ENCODE measurements at places on chromosomes 11 and 22. TPM values are rescaled to one million over a fixed set of nuclear protein-coding genes. Genes with fewer than 3 reads are reported as not detected.

SMC1B gene
- 0.14 TPM for polyA plus RNA-seq

GRCh38 chr11:94030059-94030458, 8.9 kb downstream of the HEPHL1 start:
- H3K27ac ChIP-seq: no peak overlapping the region
- H3K4me1 ChIP-seq: no peaks in the 10 kb centered on the region
- H3K36me3 ChIP-seq: no peaks in the 10 kb centered on the region
- no peak overlapping the region for H3K4me3 ChIP-seq
- no peaks in the 10 kb centered on the region for H3K27me3 ChIP-seq

- no peak for DNase-seq
- H3K4me3 ChIP-seq: no peak overlapping the region
- no peaks in the 10 kb centered on the region for H3K36me3 ChIP-seq
- H3K27ac ChIP-seq: no peak overlapping the region
These were observed 2.9 kb upstream of the FZD4 start for GRCh38 chr11:86957976-86958646.

GRCh38 chr11:94623120-94623735, 56.1 kb downstream of the PIWIL4 start:
- H3K4me3 ChIP-seq: no peak overlapping the region
- no peak overlapping the region for H3K27ac ChIP-seq
- H3K27me3 ChIP-seq: no peaks in the 10 kb centered on the region
- no peaks in the 10 kb centered on the region for H3K36me3 ChIP-seq

SLC15A3 gene
- 35.5 TPM for polyA plus RNA-seq

DNA sequence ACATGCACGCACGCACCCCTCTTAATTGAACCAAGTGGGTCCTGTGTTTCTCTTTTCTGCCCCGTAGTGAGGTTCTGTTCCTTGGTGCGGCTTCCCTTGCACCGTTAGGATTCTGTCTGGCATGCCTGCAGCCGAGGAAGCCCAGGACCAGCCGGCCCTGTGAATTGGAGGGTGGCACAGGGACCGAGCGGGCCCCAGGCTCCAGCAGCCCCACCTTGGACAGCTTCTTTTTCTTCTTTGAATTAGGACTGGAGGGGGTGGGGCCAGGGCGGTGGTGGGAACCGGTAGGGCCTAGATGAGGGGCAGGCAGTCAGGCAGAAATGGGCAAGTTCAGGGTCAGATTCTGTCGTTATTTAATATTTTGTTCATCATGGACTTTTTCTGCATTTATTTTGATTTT, 94.7 kb downstream of the MPPED1 start:
- H3K36me3 ChIP-seq: peaks cover 13% of the 10 kb centered on the region
- no peak overlapping the region for H3K27ac ChIP-seq
- no peak for DNase-seq
- no peak overlapping the region for H3K4me3 ChIP-seq
- H3K4me1 ChIP-seq: peaks cover 10% of the 10 kb centered on the region

DNA sequence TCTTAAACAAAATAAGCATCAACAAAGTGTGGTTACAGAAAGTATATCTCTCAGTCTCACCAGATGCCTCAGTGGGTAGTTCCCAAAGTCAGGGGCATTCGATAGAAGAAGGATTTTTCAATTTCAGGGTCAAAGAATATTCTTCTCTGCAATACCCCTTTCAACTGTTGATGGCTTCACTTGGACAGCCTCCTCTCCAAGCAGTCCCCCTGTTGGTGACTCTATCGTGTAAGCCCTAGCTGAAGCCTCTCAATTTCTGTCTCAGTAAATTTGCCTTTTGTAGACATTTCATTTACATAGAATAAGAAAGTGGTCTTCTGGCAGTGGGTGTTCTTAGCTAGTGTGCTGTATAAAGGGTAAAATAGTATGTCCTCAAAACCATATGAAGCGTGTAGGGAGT, 11.3 kb upstream of the CCDC83 start:
- no peak for DNase-seq
- H3K27ac ChIP-seq: no peak overlapping the region
- H3K27me3 ChIP-seq: no peaks in the 10 kb centered on the region

SLC22A8 gene
- 0.46 TPM for polyA plus RNA-seq

OR9G1 gene
- polyA plus RNA-seq: not detected

- H3K27ac ChIP-seq: no peak overlapping the region
- peaks cover 24% of the 10 kb centered on the region for H3K36me3 ChIP-seq
- H3K4me1 ChIP-seq: no peaks in the 10 kb centered on the region
- H3K4me3 ChIP-seq: no peak overlapping the region
- no peaks in the 10 kb centered on the region for H3K27me3 ChIP-seq
These were observed 28.4 kb upstream of the UCP3 start for GRCh38 chr11:74037309-74037708.

DNA sequence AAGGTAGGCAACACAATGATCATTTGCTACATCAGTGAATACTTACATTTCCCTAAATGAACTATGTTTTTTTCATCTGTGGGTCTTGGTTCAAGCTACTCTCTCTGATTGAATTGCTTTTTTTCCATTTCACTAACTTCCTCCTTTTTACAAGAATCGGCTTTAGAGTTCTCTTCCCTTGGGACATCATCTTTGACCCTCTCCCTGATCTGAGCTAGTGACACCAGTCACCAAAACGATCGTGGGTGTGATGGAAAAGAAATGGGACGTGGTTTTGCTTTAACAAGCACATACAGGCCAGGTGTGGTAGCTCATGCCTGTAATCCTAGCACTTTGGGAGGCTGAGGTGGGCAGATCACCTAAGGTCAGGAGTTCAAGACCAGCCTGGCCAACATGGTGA, 129.9 kb downstream of the WT1 start:
- H3K4me3 ChIP-seq: no peak overlapping the region
- no peaks in the 10 kb centered on the region for H3K36me3 ChIP-seq
- H3K27ac ChIP-seq: no peak overlapping the region
- no peaks in the 10 kb centered on the region for H3K27me3 ChIP-seq

- no peaks in the 10 kb centered on the region for H3K27me3 ChIP-seq
- H3K4me1 ChIP-seq: peaks cover 5% of the 10 kb centered on the region
- no peaks in the 10 kb centered on the region for H3K36me3 ChIP-seq
- no peak overlapping the region for H3K27ac ChIP-seq
- H3K4me3 ChIP-seq: no peak overlapping the region
These were observed 837.3 kb downstream of the TBC1D22A start for GRCh38 chr22:47599753-47600152.

- no peak overlapping the region for H3K4me3 ChIP-seq
- peaks cover 42% of the 10 kb centered on the region for H3K4me1 ChIP-seq
- H3K27ac ChIP-seq: no peak overlapping the region
- no peaks in the 10 kb centered on the region for H3K36me3 ChIP-seq
- peak; percentile 31 for DNase-seq
These were observed 64.7 kb upstream of the CD5 start for GRCh38 chr11:61037441-61038093.

DNA sequence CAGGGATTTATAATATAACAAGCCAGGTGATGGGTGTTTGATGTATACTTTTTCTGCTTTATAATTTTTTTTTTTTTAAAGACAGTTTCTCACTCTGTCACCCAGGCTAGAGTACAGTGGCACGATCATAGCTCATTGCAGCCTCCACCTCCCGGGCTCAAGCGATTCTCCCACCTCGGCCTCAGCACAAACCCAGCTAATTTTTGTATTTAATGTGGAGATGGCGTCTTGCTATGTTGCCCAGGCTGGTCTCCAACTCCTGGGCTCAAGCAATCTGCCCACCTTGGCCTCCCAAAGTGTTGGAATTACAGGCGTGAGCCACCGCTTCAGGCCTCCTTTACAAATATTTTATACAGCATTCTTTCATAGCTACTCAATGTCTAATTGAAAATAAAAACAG, 48.6 kb downstream of the MORC2 start:
- peaks cover 14% of the 10 kb centered on the region for H3K36me3 ChIP-seq
- H3K27ac ChIP-seq: no peak overlapping the region
- no peak for DNase-seq
- H3K27me3 ChIP-seq: no peaks in the 10 kb centered on the region

GRCh38 chr11:66470015-66470414, 3.3 kb downstream of the PELI3 start:
- H3K27me3 ChIP-seq: no peaks in the 10 kb centered on the region
- H3K4me1 ChIP-seq: peaks cover 19% of the 10 kb centered on the region
- H3K27ac ChIP-seq: no peak overlapping the region
- peaks cover 36% of the 10 kb centered on the region for H3K36me3 ChIP-seq

- peaks cover 75% of the 10 kb centered on the region for H3K36me3 ChIP-seq
- no peak for DNase-seq
- H3K4me1 ChIP-seq: peaks cover 99% of the 10 kb centered on the region
- H3K4me3 ChIP-seq: no peak overlapping the region
- H3K27ac ChIP-seq: peak overlapping the region; percentile 75
These were observed 6.1 kb downstream of the CD81 start for GRCh38 chr11:2382936-2383851.

- no peak within 1 kb of the TSS for H3K27ac ChIP-seq
- peaks cover 14% of the 10 kb centered on the region for H3K4me1 ChIP-seq
- DNase-seq: peak; percentile 31
- peaks cover 51% of the 10 kb centered on the region for H3K27me3 ChIP-seq
These were observed at the start of gene PVALB for GRCh38 chr22:36816636-36817524. TSS of gene PVALB (minus strand) at chr22:36817035. CDS start at chr22:36817005, 30 bp downstream.

DNA sequence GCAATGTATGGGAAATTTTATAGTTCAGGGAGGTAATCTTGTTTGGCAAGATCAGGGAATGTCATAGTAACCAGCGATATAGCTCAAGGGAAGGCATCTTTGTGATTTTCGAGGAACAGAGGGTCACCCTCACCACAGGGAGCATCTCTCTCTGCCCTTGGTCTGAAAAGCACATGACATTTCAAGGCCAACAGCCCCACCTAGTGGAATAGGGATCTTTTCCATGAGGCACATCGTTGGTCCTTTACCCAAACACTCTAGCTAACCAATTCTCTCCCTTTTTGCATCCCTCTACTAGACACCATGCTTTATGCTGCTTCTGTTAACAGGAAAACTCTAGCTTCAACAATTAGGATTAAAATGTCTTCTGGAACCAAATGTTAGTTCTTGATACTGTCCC, 179.0 kb downstream of the GRM5 start:
- no peaks in the 10 kb centered on the region for H3K27me3 ChIP-seq
- H3K4me1 ChIP-seq: no peaks in the 10 kb centered on the region
- H3K27ac ChIP-seq: no peak overlapping the region
- H3K4me3 ChIP-seq: no peak overlapping the region

DNA sequence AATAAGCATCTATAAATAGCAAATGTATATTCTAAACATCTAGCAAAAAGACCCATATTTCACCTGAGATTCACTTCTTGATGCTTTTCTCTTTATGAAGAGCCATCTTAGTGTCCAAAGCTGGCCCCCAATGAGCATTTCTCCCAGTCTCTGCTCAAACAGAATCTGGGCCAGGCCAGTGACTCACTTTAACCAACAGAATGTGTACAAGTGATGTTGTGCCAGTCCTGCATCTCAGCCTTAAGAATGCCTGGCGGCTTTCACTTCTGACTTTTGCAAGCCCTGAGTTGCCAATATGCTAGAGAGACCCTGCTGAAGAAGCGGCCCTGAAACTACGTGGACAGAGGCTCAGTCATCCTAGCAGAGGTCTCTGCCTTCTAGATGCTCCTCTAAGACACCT, 6.9 kb upstream of the COPB1 start:
- H3K27ac ChIP-seq: no peak overlapping the region
- H3K4me1 ChIP-seq: no peaks in the 10 kb centered on the region
- no peak overlapping the region for H3K4me3 ChIP-seq
- no peak for DNase-seq
- H3K27me3 ChIP-seq: no peaks in the 10 kb centered on the region

SLC22A9 gene
- 0.06 TPM for polyA plus RNA-seq

DNA sequence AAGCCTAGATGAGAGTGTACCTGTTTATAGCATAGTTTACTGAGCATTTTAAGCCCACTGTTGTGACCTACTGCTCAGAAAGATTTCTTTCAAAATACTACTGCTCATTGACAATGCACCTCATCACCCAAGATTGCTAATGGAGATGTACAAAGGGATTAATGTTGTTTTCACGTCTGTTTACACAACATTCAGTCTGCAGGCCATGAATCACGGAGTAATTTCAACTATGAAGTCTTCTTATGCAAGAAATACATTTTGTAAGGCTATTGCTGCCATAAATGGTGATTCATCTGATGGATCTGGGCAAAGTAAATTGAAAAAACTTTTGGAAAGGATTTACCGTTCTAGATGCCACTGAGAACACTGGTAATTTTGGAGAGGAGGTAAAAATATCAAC, 112.9 kb downstream of the KIF18A start:
- DNase-seq: no peak
- no peak overlapping the region for H3K4me3 ChIP-seq
- no peaks in the 10 kb centered on the region for H3K4me1 ChIP-seq
- no peaks in the 10 kb centered on the region for H3K27me3 ChIP-seq
- no peak overlapping the region for H3K27ac ChIP-seq
- no peaks in the 10 kb centered on the region for H3K36me3 ChIP-seq

- no peaks in the 10 kb centered on the region for H3K36me3 ChIP-seq
- DNase-seq: no peak
- no peak overlapping the region for H3K27ac ChIP-seq
These were observed 15.4 kb downstream of the P2RY6 start for GRCh38 chr11:73287400-73288101.

- peaks cover 20% of the 10 kb centered on the region for H3K4me1 ChIP-seq
- no peak overlapping the region for H3K4me3 ChIP-seq
- no peak overlapping the region for H3K27ac ChIP-seq
- H3K36me3 ChIP-seq: no peaks in the 10 kb centered on the region
- H3K27me3 ChIP-seq: no peaks in the 10 kb centered on the region
These were observed 3.2 kb upstream of the AP1B1 start for GRCh38 chr22:29391546-29391945.

DNA sequence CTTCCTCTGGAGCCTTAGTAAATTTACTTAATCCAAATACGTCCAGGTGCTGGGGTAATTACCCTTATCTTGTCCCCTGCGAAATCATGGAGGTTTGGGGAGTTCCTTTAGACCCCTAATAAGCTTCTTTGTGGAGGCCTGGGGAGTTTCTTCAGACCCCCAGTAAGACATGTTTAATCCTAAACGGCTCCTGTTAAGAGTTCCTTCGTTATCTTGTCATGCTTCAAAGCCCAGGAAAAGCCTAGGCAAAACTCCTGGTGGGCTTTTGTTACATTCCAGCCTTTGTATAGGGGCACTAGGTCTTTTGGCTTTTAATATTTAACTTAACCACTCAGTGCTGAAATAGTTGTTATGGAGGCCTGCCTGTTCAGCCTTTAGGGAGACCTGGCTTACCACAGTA, 18.1 kb upstream of the PAMR1 start:
- H3K27ac ChIP-seq: no peak overlapping the region
- no peaks in the 10 kb centered on the region for H3K4me1 ChIP-seq
- H3K4me3 ChIP-seq: no peak overlapping the region
- DNase-seq: no peak
- no peaks in the 10 kb centered on the region for H3K36me3 ChIP-seq

GRCh38 chr11:86241956-86242535, 2.5 kb upstream of the EED start:
- no peaks in the 10 kb centered on the region for H3K27me3 ChIP-seq
- no peaks in the 10 kb centered on the region for H3K36me3 ChIP-seq
- peaks cover 3% of the 10 kb centered on the region for H3K4me1 ChIP-seq
- no peak overlapping the region for H3K4me3 ChIP-seq
- no peak overlapping the region for H3K27ac ChIP-seq

- peaks cover 4% of the 10 kb centered on the region for H3K4me1 ChIP-seq
- peaks cover 80% of the 10 kb centered on the region for H3K36me3 ChIP-seq
- no peaks in the 10 kb centered on the region for H3K27me3 ChIP-seq
- no peak overlapping the region for H3K27ac ChIP-seq
These were observed 51.6 kb downstream of the CERK start for GRCh38 chr22:46686221-46687047.

Data from spinal cord (tissue), 10 donors.